NCI-H2081 (cell line): ENCODE measurements at places on chromosomes 5 and 9.

- peak; percentile 5 for DNase-seq
Observed at GRCh38 chr5:138408023-138408422, 30.8 kb upstream of the REEP2 start.

DNA sequence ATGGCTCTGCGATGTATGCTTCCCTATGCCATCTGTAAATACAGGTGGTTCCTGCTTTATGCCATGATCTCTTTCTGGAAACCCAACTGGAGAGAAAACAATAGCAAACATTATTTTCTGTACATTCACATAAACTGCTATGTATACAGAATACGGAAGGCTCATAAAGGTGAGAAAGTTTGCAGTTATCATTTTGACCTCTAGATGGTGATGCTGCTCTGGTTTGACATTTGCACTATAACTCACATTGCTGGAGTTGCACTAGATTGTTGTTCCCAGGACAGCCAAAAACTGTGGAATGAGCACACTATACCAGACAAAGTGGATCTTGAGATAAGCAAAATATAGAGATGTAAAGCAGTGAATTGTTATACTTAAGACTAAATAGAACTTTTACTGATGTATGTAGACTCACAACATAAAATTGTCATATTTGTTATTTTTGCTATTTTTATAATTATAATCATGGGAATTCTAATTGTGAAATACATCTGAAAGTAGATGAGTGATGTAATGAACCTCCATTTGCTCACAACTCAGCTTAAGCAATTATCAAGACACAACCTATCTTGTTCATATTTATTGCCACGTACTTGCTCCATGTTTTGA, 246.5 kb downstream of the PTPRD start:
- DNase-seq = peak; percentile 64

DNA sequence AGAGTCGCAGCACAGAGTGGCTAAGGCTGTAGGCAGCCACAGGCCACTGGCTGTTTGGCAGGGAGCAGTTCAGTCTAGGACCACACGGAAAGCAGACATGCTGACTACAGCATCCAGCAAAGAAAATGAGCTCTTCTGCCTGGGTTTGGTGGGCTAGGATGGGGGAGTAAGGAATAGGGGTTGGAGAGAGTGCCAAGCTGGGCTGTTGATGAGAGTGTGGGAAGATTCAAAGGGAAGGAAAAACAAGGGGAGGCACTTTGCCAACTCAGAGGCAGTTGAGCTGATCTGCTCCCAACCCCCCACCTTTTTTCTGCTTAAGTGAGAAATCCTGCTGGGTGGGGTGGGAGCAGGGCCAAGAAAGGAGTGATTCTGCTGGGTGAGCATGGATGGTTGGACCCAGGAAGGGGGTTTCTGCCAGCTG, 35.9 kb downstream of the SVEP1 start:
- DNase-seq = no peak

GRCh38 chr9:111832449-111832848, 37.7 kb upstream of the SHOC1 start:
- no peak for DNase-seq

GRCh38 chr9:76866689-76867088, 39.2 kb downstream of the PRUNE2 start:
- no peak for DNase-seq

GRCh38 chr5:98588215-98588614, 185.2 kb upstream of the RGMB start:
- no peak for DNase-seq

- peak; percentile 34 for DNase-seq
Observed at GRCh38 chr5:175460126-175460525, 16.1 kb upstream of the DRD1 start.
